ENCODE measurements at places on chromosomes 16 and 17.

DNA sequence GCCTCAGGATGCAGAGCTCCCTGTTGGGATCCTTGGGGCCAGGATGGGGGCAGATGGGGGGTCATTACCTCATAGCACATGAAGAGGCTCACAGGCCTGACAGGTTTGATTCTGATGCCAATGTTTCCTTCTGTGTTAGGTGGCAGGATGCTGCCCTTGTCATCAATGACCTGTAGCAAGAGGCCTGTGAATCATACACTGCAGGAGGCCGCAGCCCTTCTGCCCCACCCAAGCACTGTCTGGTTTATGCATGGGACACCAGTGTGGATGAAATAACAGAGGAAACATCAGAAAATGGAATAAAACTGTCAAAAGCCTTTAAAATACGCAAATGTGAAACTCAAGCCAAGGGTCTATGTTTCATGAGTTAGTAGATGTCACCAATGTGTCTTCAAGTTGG, 60.5 kb upstream of the ACSM2B start:
- no peak for DNase-seq

DNA sequence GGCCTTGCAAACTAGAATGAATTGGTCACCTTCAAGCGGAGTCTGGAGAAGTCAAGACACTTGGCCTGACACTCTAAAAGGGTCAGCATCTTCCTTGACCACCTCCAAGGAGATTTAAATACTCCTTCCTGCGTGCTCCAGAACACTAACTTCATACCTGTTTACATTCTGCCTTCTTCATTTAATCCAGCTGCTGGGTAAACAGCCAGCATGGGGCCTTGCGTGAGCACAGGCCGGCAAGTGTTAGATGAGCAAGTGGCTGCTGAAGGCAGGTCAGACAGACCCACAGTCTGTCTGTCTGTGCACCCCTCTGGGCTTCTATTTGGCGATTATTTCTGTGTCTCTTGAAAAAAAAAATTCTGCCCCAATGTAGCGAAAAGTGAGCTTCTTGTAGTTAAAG, 153.8 kb downstream of the MSI2 start:
- no peak for DNase-seq

DNA sequence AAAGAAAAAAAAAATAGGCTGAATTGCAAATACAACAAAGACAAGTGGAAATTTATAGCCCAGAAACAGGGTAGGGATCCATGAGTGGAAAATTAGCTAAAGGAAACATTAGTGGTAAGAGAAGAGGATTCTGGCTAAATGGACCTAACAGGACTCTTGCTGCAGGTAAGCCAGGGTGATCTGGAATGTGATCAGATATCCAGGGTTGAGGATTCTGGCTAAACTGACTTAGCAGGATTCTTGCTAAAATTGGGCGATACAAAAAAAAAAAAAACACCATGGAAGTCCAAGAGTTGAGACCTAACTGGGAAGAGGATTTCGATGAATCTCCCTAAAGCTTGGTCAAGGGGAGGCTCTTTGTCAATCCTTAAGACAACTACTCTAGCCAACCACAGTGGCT, 61.7 kb upstream of the ATF7IP2 start:
- DNase-seq = no peak

DNA sequence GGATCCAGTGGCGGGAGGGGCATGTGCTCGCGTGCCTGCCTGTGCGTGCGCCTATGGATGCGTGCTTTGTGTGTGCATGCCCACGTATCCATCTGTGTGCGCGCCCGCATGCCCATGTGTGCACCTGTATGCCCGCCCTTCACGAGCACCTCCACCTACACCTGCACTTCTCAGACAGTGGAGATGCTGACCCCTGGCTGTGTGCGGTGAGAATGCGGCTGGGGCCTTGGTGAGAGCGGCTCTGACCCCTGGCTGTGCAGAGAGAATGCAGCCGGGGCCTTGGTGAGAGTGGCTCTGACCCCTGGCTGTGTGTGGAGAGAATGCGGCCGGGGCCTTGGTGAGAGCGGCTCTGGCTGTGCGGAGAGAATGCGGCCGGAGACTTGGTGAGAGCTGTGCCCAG, 33.9 kb downstream of the AXIN1 start:
- DNase-seq = no peak

DNA sequence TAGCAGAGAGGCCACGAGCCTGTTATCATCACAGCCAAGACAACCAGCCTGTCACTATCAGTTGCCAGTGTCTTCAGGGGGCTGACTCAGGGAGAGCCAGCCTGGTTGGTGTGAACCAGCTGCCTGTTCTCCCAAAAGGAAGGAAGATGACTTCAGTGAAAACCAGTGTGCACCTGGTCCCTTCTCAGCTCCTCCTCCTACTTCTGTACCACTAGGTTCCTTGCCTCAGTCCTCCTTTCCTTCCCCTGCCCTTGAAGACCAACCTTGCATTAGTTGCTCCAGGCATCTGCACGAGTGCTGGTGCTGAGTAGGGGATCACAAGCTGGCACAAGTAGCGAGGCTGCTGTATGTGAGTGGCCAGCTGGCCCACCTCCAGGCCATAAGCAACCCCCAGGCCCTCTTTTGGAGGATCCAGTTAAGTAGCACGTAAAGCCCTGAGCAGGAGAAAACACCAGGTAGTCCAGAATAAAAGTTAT, 8.5 kb downstream of the TUBG1 start:
- no peak for DNase-seq

DNA sequence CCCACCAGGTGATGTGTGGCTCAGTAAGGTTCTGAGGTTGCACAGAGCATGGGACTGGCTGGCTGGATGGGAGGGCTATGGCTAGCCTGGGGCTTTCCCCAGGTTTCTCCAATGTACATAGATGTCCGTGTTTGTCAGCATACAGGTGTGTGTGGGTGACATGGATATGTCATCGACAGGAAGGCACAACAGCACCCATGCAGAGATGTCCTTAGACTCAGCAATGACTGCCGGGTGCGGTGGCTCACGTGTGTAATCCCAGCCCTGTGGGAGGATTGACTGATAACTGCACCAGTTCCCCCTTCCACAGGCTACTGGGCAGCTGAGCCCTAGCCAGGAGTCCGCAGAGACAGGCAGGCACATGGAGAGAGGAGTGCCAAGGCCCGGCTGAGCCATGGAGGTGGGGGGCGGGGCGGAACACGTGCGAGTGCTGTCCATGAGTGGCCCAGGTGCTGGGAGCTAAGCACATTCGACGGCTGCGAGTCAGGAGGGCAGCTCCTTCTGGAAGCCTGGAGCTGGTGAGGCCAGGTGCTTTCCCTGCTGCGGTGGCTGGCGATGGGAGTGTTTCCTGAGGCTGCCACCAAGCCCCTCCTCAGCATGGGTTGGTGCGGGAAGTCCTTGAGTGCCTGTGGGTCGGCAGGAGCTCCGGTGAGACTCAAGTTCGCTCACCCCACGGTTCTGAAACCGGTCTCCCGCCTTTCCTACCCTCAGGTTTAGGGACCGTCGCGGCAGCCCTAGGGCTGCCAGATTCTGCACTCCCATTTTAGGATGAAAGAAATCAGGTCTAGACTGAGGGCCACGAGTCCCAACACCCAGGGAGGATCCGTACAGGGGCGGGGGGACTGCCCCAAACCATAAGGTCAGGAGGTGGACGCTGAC, 858 bp upstream of the ASPSCR1 start:
- peak; percentile 53 for DNase-seq

DNA sequence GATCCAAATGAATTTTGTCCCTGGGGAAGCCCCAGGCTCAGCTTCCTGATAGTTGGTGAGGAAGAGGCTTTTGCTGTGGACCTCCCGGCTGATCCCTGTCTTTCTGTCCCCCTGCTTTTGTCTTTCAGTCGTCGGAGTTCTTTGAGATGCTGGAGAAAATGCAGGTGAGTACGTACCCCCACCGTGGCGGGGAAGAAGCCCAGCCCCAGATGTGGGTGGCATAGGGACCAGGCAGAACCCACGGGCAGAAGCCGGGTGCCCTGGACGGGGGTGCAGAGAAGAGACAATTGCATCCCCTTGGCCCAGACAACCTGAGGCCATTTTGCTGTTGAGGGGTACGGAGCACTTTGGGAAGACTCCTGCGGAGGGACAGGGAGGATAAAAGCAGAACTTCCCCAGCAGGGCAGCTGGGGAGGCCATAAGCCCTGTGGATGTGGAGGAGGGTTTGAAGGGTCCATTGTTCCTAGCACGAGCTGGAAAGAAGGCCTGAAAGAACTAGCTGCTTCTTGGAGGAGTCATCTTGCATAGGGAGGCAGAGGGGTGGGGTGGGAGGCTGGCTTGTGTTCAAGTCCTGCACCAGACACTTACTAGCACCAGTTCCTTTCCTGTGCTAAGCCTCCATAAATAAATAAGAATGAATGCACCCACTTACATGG, 105.6 kb downstream of the OR1D5 start:
- no peak for DNase-seq

GRCh38 chr16:21628121-21628726, 24.2 kb downstream of the IGSF6 start:
- no peak for DNase-seq

GRCh38 chr17:19943599-19943998, 34.0 kb downstream of the AKAP10 start:
- DNase-seq = no peak

DNA sequence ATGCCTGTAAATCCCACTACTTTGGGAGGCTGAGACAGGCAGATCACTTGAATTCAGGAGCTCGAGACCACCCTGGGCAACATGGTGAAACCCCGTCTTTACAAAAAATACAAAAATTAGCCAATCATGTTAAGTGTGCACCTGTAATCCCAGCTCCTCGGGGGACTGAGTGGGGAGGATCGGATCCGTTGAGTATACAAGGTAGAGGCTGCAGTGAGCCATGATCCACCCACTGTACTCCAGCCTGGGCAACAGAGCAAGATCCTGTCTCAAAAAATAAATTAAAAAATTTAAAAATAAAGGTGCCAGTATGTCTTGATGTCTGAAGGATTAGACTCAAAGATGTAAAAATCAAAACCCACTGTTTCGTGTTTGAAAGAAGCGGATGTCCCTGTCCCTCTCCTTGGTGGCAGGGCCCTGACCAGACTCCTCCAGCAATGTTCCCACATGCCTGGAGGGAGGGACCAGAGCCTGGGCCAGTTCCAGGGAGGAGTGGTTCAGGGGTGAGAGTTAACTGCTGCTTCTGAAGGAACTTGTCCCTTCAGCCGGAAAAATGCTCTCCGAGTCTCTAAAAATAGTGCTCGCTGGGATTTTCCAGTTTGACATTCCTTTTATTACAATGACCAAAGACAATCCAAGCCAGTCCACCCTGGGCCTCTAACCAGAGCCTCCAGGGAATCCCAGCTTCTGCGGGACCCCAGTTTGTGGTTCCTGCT, 9.4 kb upstream of the CMTM4 start:
- no peak for DNase-seq

DNA sequence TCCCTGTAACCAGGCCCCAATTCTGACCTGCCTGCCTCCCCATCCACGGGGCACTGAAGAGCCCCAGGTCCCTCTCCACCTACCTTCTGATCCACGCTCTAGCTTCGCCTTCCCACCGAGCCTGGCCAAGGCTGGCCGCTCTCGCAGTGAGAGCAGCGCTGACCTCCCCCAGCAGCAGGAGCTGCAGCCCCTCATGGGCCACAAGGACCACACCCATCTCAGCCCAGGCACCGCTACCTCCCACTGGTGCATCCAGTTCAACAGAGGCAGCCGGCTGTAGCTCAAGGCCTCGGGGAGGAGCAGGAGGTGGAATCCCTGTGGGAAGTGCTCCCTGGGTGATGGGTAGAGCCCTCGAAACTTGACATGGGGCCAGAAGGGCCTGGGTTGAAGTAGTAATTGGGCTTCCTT, 8.4 kb upstream of the PLEKHG4 start:
- DNase-seq = no peak

GRCh38 chr17:33049781-33050414, 58.3 kb downstream of the SPACA3 start:
- peak; percentile 51 for DNase-seq

DNA sequence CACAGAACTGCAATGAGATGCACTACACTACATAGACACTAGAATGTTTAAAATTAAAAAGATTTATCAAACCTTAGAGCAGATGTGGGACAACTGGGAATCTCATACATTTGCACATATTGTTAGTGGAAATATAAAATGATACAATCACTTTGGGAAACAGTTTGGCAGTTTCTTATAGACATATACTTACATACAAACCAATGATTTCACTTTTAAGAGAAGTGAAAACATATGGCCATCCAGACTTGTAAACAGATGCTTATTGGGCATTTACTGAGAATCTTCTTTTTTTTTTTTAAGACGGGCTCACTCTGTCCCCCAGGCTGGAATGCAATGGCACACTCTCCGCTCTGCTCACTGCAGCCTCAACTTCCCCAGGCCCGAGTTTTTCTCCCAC, 50.1 kb downstream of the AXIN2 start:
- DNase-seq = no peak

DNA sequence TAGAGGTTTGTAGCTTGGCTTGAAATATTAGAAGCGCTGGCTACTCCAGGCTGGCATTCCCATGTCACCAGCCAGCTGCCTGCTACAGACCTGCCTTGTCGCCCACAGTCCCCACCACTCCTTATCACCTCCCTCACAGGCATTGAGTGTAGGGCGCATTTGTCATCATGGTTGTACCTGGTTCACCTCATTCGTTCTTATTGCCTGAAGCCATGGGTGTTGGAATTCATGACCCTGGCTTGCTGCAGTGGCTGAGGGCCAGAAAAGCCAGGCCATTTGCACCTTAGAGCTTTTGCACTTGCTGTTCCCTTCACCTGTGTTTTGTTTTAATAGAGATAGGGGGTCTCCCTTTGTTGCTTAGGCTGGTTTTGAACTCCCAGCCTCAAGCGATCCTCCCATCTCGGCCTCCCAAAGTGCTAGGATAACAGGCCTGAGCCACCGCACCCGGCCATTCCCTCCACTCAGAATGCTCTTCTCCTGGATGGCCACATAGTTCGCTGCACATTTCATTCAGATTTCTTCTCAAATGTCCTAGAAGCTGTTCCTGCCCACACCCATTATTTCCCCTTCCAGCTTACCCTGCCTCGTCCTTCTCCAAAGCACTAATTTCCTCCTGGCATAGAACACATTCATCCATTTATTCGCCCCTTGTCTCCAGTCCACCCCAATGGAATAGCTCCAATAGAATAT, 97.6 kb downstream of the C16orf78 start:
- peak; percentile 18 for DNase-seq

DNA sequence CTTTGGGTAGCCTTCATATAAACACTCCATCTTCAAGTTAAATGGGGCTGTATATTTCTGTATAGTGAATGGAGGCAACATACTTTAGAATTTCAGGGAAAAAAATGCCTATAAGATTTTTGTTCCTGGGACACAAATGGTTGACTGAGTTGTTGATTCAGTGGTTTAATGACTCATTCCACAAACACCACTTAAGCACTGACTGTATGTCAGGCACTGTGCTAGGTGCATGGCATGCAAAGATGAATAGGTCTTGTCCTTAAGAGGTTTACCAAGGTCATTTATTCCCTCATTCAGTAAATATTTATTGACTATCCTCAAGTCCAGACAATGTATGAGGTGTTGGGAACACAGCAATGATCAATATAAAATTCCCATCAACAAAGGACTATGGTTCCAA, 417.1 kb downstream of the CA10 start:
- no peak for DNase-seq

- no peak for DNase-seq
Measured at GRCh38 chr17:61489719-61490490, 37.7 kb downstream of the TBX4 start.

DNA sequence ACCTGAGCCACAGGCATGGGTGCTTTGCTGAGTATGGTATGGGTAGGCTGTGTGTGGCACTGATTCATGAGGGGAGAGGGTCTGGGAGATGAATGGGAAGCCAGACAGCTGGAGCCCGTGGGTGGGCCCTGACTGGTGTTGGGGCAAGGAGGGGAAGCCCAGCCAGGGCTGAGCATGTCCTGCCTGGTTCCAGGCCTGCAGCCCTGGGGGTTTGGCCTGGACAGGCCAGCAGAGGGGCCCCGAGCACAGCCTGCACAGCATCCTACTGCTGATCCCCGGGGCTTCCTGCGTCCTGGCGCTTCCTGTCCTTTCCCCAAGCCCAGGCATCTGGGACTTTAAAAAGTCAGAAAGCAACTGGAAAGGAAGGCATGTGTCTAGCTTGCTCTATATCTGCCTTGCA, 4.6 kb upstream of the MVD start:
- no peak for DNase-seq

All from activated CD8-positive, alpha-beta memory T cell treated with anti-CD3 and anti-CD28 coated beads, Interleukin-2, amount 10 ng/mL, durations not matched to agents 7 days and 5 days (primary cell).